ENCODE measurements at places on chromosomes 5 and 9. TPM values are rescaled to one million over a fixed set of nuclear protein-coding genes. Genes with fewer than 3 reads are reported as not detected.

GRCh38 chr9:70873506-70873905 is 247.9 kb downstream of the TRPM3 start:
- no peaks in the 10 kb centered on the region for H3K4me1 ChIP-seq
- no peaks in the 10 kb centered on the region for H3K27me3 ChIP-seq
- no peaks in the 10 kb centered on the region for H3K36me3 ChIP-seq
- no peak for DNase-seq
- H3K27ac ChIP-seq, result no peak overlapping the region

GRCh38 chr5:133934822-133935666 is 33.4 kb downstream of the C5orf15 start:
- no peaks in the 10 kb centered on the region for H3K27me3 ChIP-seq
- peak overlapping the region; percentile 43 for H3K27ac ChIP-seq
- DNase-seq, result peak; percentile 32
- no peak overlapping the region for H3K4me3 ChIP-seq
- H3K4me1 ChIP-seq, result no peaks in the 10 kb centered on the region

- H3K27me3 ChIP-seq, result no peaks in the 10 kb centered on the region
- no peak overlapping the region for H3K4me3 ChIP-seq
- H3K27ac ChIP-seq, result no peak overlapping the region
- H3K36me3 ChIP-seq, result no peaks in the 10 kb centered on the region
Observed at GRCh38 chr5:125837866-125838265, 585.3 kb upstream of the GRAMD2B start.

DNA sequence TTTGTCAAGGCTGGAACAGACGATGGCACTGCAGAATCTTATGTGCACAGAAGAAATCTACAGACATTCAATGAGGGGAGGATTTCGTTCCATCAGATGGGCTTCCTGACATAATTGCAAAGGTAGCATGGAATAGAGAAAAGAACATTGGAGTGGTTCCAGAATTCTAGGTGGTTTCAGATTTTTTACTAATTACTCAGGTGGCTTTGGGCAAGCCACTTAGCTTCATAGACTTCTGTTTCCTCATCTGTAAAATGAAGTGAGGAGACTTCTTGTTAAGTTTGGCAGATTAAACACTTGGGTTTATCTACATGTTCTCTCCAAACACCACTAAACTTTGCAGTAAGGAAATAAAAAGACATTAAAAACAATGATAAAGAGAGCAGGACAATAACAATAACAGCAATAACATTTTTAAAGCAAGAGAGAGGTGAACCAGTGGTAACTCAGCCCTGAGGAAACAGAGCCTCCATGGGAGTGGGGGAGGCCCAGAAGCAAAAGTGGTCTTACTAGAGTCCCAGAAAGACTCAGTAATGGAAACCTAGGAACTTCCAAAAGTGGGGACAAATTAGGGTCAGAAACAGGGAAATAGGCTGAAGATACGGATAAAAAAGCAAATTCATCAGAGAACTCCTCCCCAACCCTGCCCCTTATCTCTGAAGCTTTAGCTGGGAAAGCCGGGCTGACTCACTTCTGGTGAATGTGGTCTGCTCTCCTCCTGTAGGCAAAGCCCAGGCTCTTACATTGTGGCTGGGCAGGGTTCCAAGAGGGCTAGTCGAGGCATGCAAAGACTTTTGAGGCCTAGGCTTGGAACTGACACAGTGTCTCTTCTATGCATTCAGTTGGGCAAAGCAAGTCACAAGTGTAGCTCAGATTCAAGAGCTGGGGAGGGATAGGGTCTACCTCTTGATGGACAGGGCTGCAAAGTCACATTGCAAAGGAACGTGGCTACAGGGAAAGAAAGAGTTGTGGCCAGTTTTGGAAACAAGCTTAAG is 11.8 kb upstream of the ACTBL2 start:
- DNase-seq, result no peak
- no peaks in the 10 kb centered on the region for H3K4me1 ChIP-seq
- H3K4me3 ChIP-seq, result no peak overlapping the region
- no peaks in the 10 kb centered on the region for H3K36me3 ChIP-seq

DNA sequence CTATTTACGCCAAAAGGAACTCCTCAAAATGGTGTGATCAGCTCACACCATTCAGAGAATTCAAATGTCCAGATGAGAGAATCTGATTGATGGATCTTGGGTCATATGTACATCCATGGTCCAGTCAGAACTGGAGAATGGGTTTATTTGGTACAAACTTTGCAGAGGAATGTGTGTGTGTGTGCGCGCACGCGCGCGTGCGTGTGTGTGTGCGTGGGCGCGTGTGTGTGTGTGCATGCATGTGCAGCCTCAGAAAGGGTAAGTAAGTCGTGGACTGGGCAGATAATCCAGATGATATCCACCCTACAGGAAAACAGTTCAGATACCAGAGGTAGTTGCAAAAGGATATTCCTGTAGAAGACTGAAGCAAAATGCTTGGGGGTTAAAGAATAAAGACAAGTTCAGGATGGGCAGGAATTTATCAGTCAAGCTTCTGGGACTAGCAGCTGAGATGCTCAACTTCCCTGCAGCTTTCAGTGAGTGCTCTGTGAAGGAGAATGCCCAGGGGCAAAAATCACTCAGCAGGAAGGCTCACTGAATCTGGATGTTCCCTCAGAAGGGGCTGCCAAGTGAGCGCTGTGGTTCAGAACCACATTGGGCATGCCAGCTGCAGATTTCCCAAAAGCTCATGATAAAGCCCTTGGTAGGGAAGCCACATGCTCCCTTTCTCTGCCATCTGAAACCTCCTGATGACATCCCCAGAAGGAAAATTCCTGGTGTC is 440.5 kb upstream of the SGCD start:
- DNase-seq, result no peak
- H3K4me1 ChIP-seq, result no peaks in the 10 kb centered on the region
- H3K27ac ChIP-seq, result no peak overlapping the region
- H3K36me3 ChIP-seq, result no peaks in the 10 kb centered on the region

- no peaks in the 10 kb centered on the region for H3K27me3 ChIP-seq
- DNase-seq, result no peak
- no peaks in the 10 kb centered on the region for H3K4me1 ChIP-seq
- H3K36me3 ChIP-seq, result no peaks in the 10 kb centered on the region
Observed at GRCh38 chr9:116066221-116066620, 87.4 kb upstream of the PAPPA start.

GRCh38 chr5:175542232-175542965 is 64.0 kb downstream of the SFXN1 start:
- no peaks in the 10 kb centered on the region for H3K4me1 ChIP-seq
- H3K27ac ChIP-seq, result no peak overlapping the region
- no peaks in the 10 kb centered on the region for H3K36me3 ChIP-seq
- H3K27me3 ChIP-seq, result no peaks in the 10 kb centered on the region
- no peak for DNase-seq

- H3K27me3 ChIP-seq, result no peaks in the 10 kb centered on the region
- no peak overlapping the region for H3K27ac ChIP-seq
- H3K4me1 ChIP-seq, result no peaks in the 10 kb centered on the region
- H3K36me3 ChIP-seq, result no peaks in the 10 kb centered on the region
Observed at GRCh38 chr9:87324613-87325194, 173.0 kb upstream of the DAPK1 start.

DNA sequence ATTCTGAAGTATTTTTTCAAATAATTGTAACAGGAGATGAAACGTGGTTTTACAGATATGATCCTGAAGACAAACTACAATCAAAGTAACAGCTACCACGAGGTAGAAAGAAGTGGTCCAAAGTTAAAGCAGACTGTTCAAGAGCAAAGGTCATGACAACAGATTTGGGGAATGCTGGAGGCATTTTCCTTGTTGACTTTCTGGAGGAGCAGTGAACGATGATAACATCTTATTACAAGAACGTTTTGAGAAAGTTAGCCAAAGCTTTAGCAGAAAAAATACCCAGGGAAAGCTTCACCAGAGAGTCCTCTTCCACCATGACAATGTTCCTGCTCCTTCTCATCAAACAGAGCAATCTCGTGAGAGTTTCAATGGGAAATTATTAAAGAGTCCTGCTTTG is 145.4 kb upstream of the NREP start:
- H3K27me3 ChIP-seq, result no peaks in the 10 kb centered on the region
- no peak overlapping the region for H3K27ac ChIP-seq
- H3K4me1 ChIP-seq, result no peaks in the 10 kb centered on the region
- H3K36me3 ChIP-seq, result no peaks in the 10 kb centered on the region

GRCh38 chr5:172707285-172708182 is 63.5 kb downstream of the DUSP1 start:
- no peaks in the 10 kb centered on the region for H3K27me3 ChIP-seq
- DNase-seq, result no peak
- H3K36me3 ChIP-seq, result no peaks in the 10 kb centered on the region

DNA sequence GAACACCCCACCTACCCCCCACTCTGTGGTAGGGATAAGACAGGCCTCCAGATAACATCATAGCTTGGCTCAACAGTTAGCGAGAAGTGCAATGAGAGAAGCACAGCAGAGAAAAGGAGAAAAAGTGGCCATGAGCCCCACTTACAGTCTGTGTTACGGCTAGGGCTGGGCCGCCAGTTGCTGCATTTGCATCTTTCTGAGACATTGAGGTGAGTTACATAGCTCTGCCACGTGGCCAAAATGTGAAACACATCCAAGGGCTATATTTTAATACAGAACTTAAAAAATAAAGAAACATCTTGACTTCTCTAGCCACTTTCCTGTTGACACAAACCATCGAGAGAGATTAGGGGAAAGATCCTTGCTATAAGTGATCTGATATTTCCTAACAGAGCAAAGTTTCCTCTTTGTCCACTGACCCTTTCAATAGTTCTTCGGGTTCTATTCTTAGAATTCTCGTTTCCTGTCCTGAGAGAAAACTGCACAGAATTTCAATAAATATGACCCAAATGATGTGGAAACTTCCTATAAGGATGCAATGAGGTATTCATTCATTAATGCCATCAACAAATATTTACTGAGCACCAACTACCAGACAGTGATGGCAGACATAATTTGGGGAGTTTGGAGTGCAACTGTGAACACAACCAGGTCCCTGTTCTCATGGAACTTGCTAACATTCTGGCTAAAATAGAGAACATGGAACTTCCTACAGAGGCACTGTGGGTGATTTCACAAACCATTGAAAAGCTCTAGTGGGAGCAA is 3.2 kb upstream of the TLE4 start:
- no peaks in the 10 kb centered on the region for H3K4me1 ChIP-seq
- DNase-seq, result no peak
- H3K27ac ChIP-seq, result no peak overlapping the region
- no peaks in the 10 kb centered on the region for H3K36me3 ChIP-seq
- H3K27me3 ChIP-seq, result no peaks in the 10 kb centered on the region
- H3K4me3 ChIP-seq, result no peak overlapping the region

DNA sequence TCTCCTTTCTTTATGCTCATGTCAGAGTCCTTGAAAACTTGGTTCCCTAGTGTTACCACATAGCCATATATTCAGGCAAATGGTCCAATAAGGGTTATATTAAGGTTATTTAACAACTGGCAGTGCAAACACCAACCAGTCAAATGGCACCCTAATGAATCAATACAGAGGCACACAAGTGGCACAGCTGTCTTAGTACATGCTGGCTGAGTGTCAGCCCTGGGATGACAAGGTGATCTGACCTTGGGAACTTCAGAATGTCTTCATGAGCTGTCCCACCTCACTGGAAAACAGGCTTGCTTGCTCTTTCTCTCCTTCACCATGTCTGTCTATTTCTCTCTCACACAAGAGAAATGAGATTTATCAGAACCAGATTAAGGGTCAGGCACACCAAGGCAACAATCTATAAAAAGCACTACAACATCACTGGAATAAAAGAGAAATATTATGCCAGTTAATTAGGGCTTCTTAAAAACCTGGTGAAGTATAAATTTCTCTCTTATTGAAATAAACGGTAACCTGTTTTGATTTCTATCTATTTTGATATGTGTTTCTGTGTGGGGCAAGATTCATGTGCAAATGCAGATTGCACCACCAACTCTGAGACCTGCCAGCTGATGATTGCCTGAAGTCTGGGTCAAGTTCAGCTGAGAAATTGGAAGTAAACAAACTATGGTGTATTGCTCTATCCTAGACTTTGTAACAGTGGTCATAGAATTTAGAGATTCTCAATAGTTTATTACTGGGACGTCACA is 140.7 kb downstream of the SREK1 start:
- H3K36me3 ChIP-seq, result no peaks in the 10 kb centered on the region
- DNase-seq, result no peak
- H3K4me1 ChIP-seq, result no peaks in the 10 kb centered on the region
- no peaks in the 10 kb centered on the region for H3K27me3 ChIP-seq

- H3K27me3 ChIP-seq, result peaks cover 58% of the 10 kb centered on the region
- no peaks in the 10 kb centered on the region for H3K36me3 ChIP-seq
- no peak within 1 kb of the TSS for H3K4me3 ChIP-seq
- peaks cover 8% of the 10 kb centered on the region for H3K4me1 ChIP-seq
Observed at GRCh38 chr9:137053944-137054931, at the start of gene ENTPD2. ENTPD2 (minus strand) TSS chr9:137054061; CDS start chr9:137053997, 64 bp downstream.

DNA sequence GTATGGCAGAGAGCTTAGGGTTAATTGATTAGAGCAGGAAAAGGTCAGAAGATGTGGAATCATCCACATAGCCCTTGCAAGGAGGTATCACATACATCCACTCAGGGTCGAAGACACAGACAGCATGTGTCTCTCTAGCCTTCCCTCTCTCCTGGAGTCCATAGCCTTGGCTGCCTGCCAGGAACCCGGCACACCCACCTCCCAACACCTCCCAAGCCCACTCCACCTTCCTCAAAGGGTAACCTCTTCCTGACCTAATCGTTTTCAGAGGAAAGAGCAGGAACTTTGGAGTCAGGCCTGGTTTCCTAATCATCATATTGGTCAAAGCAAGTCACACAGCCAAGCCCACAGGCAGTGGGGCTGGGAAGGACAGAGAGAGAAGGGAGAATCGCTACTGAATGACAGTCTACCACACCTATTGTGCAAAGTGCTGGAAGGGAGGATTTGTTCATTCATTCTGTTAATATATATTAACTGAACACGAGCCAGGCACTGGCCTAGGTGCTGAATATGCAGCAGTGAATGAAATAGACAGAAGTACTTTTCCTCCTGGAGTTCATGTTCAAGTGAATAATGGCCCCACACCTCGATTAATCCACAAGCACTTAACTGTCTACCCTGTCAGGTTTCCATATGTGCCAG is 107.8 kb downstream of the KCNIP1 start:
- H3K4me3 ChIP-seq, result no peak overlapping the region
- no peaks in the 10 kb centered on the region for H3K27me3 ChIP-seq
- DNase-seq, result no peak
- H3K27ac ChIP-seq, result no peak overlapping the region

GRCh38 chr9:93686127-93686879 is 109.9 kb downstream of the PHF2 start:
- no peaks in the 10 kb centered on the region for H3K27me3 ChIP-seq
- no peaks in the 10 kb centered on the region for H3K36me3 ChIP-seq
- no peak overlapping the region for H3K27ac ChIP-seq
- no peak overlapping the region for H3K4me3 ChIP-seq

GRCh38 chr5:95669540-95669939 is 13.3 kb downstream of the SPATA9 start:
- H3K4me1 ChIP-seq, result peaks cover 14% of the 10 kb centered on the region

- no peak overlapping the region for H3K4me3 ChIP-seq
- H3K27ac ChIP-seq, result no peak overlapping the region
- no peak for DNase-seq
Observed at GRCh38 chr9:12614488-12614887, 78.7 kb upstream of the TYRP1 start.

GRCh38 chr5:67639976-67640375 is 443.4 kb upstream of the CD180 start:
- H3K4me1 ChIP-seq, result peaks cover 24% of the 10 kb centered on the region
- no peak for DNase-seq
- H3K27me3 ChIP-seq, result no peaks in the 10 kb centered on the region

GRCh38 chr5:6722015-6722414 is 8.8 kb downstream of the TENT4A start:
- H3K4me3 ChIP-seq, result no peak overlapping the region
- no peaks in the 10 kb centered on the region for H3K36me3 ChIP-seq
- DNase-seq, result no peak
- no peaks in the 10 kb centered on the region for H3K27me3 ChIP-seq

- no peak for DNase-seq
- no peaks in the 10 kb centered on the region for H3K36me3 ChIP-seq
- no peak overlapping the region for H3K4me3 ChIP-seq
Observed at GRCh38 chr9:92151691-92152393, 36.6 kb upstream of the SPTLC1 start.

STK32A gene
- 1.2 TPM for total RNA-seq

TMEM252 gene
- not detected for total RNA-seq

FOXD4L4 gene
- total RNA-seq, result not detected
